ENCODE measurements at places on chromosomes 6 and 20.

GRCh38 chr6:132079286-132079685 is 128.1 kb upstream of the CCN2 start:
- no peak for DNase-seq

GRCh38 chr6:24696097-24696496 is 22.9 kb downstream of the C6orf62 start:
- no peak for DNase-seq

DNA sequence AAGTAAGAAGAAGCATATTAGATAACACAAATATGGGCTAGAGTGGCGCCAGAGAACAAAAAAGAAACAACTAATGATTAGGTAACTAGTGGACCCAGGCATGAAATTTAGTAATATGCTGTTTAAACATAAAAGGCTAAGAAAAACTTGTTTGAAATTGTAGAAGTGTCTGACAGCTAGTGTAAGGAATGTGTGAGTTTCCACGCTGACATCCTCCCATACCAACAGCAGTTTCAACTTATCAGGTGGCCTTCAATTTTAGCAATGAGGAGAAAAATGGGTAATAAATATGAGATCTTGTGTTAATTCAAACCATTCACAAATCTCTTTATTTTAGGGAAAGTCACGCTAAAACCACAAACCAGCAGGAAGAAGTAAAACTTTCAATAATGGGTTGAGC is 440.2 kb upstream of the FLRT3 start:
- no peak for DNase-seq

DNA sequence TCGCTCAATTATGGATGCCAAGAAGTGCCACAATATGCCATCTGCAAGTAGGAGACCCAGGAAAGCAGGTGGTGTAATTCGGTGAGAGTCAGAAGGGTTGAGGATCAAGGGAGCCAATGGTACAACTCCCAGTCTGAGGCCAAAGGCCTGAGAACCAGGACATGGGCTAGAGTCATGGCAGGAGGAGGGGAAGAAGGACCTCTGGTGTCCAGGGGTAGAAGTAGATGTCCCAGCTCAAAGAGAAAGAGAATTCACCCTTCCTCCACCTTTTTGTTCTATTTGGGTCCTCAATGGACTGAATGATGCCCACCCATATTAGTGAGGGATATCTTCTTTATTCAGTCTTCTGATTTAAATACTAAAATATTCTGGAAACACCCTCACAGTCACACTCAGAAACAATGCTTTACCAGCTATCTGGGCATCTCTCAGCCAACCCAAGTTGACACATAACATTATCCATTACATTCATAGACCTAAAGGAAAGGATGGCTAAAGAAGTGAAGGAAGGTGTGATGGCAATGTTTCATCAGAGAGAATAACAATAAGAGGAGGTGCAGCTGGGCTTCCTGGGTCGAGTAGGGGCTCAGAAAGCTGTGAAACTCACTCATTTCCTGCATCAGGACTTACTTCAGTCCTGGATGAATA is 21.2 kb upstream of the HLA-DQA1 start:
- no peak for DNase-seq

DNA sequence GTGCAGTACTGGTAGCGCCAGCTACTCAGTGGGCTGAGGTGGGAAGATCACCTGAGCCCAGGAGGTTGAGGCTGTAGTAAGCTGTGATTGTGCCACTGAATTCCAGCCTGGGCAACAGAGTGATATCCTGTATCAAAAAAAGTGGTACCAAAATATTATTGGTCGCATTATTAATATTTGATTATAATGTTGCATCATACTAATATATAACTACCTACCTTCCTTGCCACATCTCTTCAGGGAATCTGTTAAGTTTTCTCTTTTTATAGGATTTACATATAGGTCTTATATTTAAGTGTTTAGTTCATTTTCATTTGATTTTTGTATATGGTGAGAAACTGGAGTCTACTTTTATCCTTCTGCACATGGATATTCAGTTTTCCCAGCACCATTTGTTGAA is 66.3 kb upstream of the PHACTR3 start:
- no peak for DNase-seq

GRCh38 chr20:51060301-51060700 is 37.4 kb upstream of the KCNG1 start:
- no peak for DNase-seq

DNA sequence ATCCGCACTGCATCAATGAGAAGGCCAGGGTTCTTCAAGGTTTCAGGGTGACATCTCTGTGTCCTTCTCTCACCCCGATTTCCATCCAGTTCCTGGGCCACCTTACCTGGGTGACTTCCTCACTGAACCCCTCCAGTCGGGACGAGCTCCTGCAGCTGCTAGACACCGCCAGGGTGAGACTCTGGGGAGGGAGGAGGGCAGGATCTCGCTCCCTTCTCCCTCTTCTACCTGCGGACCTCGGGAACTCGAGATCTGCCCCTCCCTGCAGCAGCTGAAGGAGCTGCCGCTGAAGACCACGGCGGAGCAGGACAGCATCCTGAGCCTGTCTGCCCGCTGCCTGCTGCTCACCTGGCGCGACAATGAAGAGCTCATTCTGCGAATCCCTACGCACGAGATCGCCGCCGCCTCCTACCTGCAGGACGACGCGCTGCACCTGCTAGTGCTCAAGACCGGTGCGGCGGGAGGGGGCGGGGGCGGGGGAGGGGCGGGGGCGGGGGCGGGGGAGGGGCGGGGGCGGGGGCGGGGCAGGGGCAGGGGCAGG is 7.5 kb downstream of the CCM2L start:
- DNase-seq = no peak

DNA sequence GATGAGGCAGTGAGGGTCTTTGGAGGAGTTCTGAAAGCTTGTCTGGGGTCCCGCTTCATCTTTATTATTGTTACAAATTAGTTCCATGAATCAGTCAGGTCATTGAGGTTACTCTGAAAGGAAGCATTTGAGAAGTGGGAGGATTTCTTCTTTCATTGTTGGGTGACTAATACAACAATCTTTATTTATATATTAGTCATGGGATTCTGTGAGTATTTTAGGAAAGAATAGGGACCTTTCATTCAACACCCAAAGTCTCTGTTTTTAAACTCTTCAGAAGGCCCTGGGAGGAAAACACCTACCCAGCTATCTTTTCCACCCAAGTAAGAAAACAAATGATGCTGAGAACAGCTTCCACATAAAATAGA is 98.3 kb downstream of the SOD2 start:
- DNase-seq = no peak

GRCh38 chr6:124495665-124496190 is 466.5 kb upstream of the RNF217 start:
- DNase-seq = no peak

DNA sequence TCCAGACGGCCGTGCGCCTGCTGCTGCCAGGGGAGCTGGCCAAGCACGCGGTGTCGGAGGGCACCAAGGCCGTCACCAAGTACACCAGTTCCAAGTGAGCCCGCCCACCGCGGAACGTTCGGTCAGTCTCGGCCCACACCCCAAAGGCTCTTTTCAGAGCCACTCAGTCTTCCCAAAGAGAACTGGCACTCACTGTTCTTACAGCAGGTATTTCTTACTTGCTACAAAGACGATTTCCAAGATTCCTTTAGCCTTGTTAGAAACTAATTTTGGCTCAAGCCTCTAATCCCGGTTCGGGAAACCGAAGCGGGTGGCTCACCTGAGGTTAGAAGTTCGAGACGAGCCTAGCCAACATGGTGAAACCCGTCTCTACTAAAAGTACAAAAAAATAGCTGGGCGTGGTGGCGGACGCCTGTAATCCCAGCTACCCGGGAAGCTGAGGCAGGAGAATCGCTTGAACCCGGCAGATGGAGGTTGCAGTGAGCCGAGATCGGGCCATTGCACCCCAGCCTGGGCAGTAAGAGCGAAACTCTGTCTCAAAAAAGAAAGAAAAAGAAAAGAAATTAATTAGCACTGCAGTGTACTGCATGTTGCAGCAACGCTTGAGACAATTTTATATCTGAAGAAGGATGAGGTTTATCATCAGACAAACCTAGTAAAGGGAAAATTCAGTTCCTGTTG is 73.1 kb downstream of the OR2B2 start:
- DNase-seq = no peak

GRCh38 chr6:119323478-119323877 is 26.1 kb downstream of the MAN1A1 start:
- no peak for DNase-seq

GRCh38 chr20:20253744-20254330 is 114.1 kb upstream of the INSM1 start:
- DNase-seq = no peak

- no peak for DNase-seq
Observed at GRCh38 chr6:36113703-36114102, 16.6 kb upstream of the MAPK13 start.
